ENCODE measurements at places on chromosomes 5 and 9. TPM values are rescaled to one million over a fixed set of nuclear protein-coding genes. Genes with fewer than 3 reads are reported as not detected.

AMBP gene
- total RNA-seq: 0.58 TPM

RNF208 gene
- total RNA-seq: 0.18 TPM

BASP1 gene
- 18.1 TPM for total RNA-seq

GMCL2 gene
- not detected for total RNA-seq

FSD1L gene
- total RNA-seq: 9.0 TPM

WNK2 gene
- 7.4 TPM for total RNA-seq

ZBTB6 gene
- total RNA-seq: 9.0 TPM

PRUNE2 gene
- total RNA-seq: 13.2 TPM

HAVCR2 gene
- total RNA-seq: 4.3 TPM

CHSY3 gene
- 6.3 TPM for total RNA-seq

DNA sequence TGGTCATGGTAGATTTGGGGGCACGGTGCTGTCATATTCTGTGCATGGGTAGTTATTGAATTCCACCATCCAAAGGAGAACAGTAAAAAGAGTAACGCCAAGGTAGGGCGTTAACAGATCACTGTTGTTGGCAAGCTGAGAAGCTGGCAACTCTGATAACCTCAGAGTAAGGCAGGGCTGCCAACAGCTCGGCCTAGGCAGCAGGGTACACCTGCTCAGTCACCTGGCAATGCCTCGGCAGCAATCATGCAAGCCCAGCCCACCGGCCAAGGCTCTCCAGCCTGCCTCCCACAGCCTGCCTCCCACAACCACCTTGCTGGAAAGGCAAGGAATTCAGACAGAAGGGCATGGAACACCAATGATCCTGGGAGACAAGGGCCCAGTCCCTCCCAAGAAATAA, 63.9 kb downstream of the KLHL3 start:
- H3K36me3 ChIP-seq: no peaks in the 10 kb centered on the region
- no peak overlapping the region for H3K27ac ChIP-seq
- H3K4me3 ChIP-seq: no peak overlapping the region
- no peaks in the 10 kb centered on the region for H3K27me3 ChIP-seq

GRCh38 chr5:107805824-107806223, 135.1 kb upstream of the EFNA5 start:
- no peak for DNase-seq
- peaks cover 16% of the 10 kb centered on the region for H3K4me1 ChIP-seq
- no peak overlapping the region for H3K27ac ChIP-seq
- H3K27me3 ChIP-seq: no peaks in the 10 kb centered on the region
- no peaks in the 10 kb centered on the region for H3K36me3 ChIP-seq

DNA sequence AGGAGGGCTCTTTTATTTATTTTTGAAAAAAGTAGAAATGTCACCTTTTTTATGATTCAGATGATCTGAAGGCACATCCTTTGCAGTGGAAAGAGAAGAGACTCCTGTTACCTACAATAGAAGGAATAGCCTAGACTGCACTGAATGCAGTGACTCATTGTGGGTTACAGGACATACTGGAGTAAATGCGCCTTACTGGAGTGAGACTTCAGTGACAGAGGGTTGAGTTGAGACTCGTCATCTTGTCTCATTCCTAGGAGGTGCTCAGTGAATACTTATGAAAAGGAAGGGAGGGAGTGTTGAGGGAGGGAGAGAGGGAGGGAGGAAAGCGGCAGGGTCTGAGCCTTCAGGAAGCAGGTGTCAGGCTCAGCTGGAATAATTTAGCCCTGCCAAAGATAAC, 25.2 kb downstream of the ANKRA2 start:
- H3K36me3 ChIP-seq: no peaks in the 10 kb centered on the region
- no peak overlapping the region for H3K4me3 ChIP-seq
- H3K27me3 ChIP-seq: peaks cover 10% of the 10 kb centered on the region
- DNase-seq: no peak
- no peak overlapping the region for H3K27ac ChIP-seq

DNA sequence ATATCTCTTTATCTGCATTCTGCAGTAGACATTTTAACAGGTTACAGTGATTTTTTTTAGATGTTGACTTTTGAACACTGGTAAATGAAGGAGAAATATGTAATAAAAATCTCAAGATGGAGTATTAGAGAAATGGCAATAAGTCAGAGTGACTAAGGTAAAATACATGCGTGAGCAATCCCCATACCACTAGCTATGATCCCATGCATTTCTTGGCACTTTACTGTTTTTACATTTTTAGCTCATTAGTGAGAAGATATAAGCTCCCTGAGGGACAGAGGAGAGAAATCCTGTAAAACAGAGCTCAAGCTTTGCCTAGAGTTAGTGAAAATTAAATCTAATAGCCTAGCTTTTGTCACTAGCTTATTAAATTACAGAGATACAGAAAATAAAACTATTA, 181.9 kb upstream of the TRPM3 start:
- H3K36me3 ChIP-seq: no peaks in the 10 kb centered on the region
- H3K27ac ChIP-seq: no peak overlapping the region
- H3K27me3 ChIP-seq: no peaks in the 10 kb centered on the region
- H3K4me3 ChIP-seq: no peak overlapping the region
- H3K4me1 ChIP-seq: no peaks in the 10 kb centered on the region
- DNase-seq: no peak

DNA sequence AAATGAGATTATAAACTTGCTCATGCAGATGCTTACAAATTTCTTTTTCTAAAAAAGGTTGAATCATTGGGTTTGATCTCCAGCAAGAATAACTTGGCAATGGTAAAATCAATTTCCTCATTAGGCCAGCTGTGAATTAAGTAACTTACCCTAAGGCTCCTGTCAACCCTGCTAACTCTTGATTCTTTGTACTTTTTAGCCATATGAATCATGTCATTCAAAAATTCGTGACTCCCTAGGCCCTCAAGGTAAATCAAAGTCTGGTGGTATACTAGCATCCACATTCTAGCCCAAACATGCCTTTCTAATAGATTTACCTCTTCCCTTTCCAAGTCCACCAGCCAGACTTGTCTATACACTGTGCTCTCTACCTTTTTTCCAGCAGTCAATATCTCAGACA, 420.8 kb upstream of the BRINP1 start:
- H3K36me3 ChIP-seq: no peaks in the 10 kb centered on the region
- no peak overlapping the region for H3K4me3 ChIP-seq
- no peaks in the 10 kb centered on the region for H3K27me3 ChIP-seq
- H3K4me1 ChIP-seq: no peaks in the 10 kb centered on the region

DNA sequence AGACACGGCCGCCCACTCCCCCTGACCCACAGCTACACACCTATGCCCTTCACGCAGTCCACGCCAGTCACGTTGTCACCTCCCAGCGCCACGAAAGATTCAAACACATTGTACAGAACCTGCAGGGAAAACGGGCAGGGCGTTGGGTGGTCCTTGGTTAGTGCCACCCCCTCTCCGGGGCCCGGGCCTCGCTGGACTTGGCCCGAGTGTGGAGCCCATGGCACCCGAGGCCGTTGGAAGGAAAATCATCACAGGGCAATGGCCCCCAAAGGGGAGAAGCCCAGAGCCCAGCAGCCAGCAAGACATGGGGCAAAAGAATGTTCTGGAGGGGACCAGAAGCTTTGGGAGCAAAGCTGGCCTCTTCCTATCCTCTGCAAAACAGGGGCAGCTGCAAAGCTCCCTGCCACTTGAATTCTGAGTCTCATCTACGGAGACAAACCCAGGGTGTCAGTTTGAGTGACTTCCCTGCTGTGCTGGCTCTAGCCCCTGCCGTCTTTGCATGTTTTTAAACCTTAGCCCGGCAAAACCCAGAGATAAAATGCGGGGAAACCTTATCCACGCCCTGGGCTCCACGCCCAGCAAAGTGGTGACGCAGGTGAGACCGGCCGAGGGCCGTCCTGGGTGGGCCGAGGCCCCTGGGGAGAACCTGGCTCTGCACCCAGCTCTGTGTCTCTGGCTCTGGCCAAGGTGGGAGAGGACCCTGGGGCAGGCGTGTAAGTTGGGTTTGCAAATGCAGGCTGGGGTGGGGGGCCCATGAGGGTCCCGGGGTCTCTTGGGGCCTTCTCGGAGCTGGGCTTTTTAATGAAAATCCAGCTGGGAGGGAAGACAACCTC, 38.9 kb downstream of the SLC9A3 start:
- no peak overlapping the region for H3K4me3 ChIP-seq
- DNase-seq: no peak
- H3K4me1 ChIP-seq: peaks cover 10% of the 10 kb centered on the region
- H3K36me3 ChIP-seq: no peaks in the 10 kb centered on the region
- no peak overlapping the region for H3K27ac ChIP-seq

DNA sequence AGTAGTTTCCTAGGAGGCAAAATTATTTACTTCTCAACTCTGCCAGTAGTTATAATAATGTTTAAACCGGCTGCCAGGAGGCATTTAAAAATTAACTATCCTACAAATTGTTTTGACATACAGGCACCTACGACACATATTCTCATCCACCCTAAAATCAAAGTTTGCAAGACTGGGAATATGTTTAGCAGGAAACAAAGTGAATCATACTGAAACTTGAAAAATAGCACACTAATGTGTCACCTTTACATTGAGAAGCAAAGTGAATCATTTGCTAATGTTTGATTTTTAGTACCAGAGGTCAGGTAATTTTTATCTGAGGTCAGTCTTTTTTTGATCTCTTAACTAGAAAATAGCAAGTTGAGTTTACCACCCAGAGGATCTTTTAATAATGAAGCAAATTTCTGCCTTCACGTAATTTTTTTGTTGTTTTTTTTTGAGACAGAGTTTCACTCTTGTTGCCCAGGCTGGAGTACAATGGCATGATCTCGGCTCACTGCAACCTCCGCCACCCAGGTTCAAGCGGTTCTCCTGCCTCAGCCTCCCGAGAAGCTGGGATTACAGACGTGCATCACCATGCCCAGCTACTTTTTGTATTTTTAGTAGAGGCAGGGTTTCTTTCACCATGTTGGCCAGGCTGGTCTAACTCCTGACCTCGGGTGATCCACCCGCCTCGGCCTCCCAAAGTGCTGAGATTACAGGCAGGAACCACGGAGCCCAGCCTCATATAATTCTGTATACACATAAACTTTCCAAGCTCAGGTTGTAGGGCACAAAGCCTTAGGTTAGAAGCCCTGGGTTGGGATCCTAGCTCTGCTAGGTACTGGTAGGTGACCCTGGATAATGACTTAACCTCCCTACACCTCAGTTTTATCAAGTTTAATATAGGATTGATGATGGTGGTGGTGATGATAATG, 124.3 kb downstream of the UGCG start:
- no peaks in the 10 kb centered on the region for H3K27me3 ChIP-seq
- DNase-seq: no peak
- H3K4me3 ChIP-seq: no peak overlapping the region
- no peaks in the 10 kb centered on the region for H3K36me3 ChIP-seq

DNA sequence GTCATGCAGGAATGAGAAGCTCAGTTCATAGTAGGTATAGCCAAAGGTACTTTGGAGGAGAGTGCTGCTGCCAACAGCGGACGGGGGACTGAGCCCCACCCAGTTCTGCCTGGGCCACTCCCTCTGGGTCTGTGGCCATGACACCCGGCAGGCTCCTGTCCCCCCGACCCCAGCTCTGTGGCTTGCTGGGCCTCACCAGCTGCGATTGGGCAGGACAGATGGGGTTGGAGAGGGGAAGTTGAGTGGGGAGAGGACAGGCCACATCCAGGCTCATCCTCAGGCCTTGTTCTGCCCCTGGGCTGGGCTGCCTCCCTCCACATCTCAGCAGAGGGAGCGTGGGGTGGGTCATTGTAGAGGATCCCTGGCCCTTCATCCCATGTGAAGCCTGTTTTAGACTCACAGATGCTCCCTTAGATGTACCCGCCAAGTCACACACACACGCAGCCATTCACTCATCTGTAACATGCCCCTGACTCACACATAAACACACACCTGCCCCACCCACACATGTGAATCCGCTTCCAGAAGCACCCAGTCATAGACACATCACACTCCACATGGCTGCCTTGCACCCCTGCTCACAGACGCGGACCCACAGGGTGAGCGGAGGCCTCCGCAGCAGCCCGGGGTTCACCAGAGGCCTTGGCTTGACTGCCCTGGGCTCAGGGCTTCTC, 48.8 kb downstream of the NTNG2 start:
- H3K27me3 ChIP-seq: peaks cover 9% of the 10 kb centered on the region
- H3K27ac ChIP-seq: no peak overlapping the region
- no peaks in the 10 kb centered on the region for H3K36me3 ChIP-seq
- H3K4me3 ChIP-seq: no peak overlapping the region
- no peak for DNase-seq

DNA sequence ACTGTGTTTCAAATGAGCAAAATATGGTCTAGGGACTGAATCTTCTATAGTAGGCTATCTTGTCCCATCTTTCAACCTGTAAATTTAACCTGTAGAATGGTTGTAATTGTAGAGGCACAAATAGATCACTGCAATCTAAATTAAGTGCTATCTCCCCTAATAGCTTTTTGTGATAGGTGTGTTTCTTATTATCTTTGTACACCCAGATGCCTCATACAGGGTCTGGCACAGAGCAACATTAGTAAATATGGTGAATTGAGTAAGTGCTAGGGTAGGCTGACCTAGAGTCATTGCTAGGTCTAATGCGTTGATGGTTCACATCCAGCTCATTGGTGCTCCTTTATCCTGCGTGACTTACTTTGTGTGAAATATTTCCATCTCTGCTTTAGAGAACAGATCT, 100.6 kb downstream of the PBX3 start:
- no peaks in the 10 kb centered on the region for H3K27me3 ChIP-seq
- no peak overlapping the region for H3K27ac ChIP-seq
- no peaks in the 10 kb centered on the region for H3K36me3 ChIP-seq
- no peak for DNase-seq
- no peak overlapping the region for H3K4me3 ChIP-seq

DNA sequence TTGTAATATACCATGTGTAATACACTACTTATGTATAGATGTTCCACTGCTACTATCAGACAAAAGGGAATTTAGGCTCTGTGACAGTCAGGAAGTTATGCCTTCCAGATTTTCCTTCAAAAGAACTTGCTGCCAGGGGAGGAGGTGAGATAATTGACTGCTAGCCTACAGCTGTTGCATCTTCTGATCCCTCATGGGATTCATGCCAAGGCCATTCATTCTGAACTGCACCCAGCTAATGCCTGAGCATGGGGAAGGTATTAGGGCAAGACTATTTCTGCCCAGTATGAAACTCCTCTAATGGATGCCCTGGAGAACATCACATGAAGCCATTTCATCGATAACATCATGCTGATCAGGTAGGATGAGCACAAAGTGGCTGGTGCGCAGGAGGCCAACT, 746.5 kb upstream of the ZNF608 start:
- no peaks in the 10 kb centered on the region for H3K27me3 ChIP-seq
- no peaks in the 10 kb centered on the region for H3K36me3 ChIP-seq
- no peak overlapping the region for H3K27ac ChIP-seq
- peak; percentile 79 for DNase-seq
- H3K4me3 ChIP-seq: no peak overlapping the region

DNA sequence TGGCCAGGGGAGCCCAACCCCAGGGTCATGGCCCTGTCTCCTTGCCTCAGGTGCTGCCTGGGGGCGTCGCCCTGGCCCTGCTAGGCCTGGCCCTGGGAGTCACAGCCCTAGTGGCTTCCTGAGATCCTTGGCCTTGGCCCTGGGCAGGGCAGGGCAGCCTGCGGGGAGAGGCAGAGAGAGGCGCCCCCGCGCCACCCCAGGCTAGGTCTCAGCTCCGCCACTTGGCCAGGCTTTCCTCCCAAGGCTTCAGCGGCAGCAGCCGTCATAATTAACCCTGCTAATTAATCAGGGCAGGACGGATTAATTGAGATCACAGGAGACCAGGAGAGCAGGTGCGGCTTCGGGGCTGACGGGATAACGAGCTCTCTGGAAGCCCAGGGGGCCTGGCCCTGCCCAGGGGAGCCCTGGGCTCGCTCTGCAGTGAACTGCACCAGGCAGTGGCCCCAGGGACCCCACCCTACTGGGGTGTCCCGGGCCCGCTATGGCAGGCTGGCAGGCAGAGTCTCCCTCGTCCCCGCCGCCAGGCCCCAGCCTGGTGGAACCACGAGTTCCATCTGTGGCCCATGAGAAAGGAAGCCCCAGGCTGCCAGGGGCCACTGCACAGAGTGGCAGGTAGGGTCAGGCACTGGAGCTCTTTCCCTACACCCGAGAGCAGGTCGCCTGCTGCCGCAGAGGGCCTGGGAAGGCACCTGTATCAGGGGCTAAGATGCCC, 269.6 kb downstream of the PBX3 start:
- H3K4me3 ChIP-seq: no peak overlapping the region
- H3K4me1 ChIP-seq: no peaks in the 10 kb centered on the region
- no peak overlapping the region for H3K27ac ChIP-seq
- no peak for DNase-seq

All from muscle of leg (tissue), 16 donors.